ENCODE measurements at places on chromosomes 2 and 18.

DNA sequence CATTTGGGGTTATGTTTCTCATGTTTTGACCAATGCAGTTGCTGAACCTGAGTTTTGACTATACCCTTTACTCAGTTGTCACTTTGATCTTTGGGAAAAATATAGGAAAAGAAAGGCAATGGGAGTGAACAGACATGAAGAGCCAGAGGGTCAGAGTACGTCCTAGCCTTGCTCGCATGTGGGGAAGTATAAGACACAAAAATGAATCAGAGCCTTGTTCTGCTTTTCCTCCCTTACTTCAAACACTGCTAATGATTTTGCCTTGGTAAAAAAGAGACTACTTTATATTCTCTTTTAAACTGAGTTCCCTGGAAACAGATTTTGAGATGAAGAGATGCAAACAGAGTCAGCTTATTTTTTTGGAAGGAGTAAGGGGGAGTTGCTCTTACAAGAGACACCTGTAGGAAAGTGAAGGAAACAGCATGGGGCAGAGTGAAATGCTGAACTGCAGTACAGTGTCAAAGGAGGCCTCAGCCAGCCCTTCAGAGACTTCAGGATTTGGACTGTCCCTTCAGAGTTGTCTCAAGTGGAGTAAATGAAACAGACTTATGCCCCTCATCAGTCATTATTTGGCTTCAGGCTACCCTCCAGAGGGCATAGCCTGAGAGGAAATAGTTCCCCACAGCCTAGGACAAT, 11.1 kb upstream of the FAP start:
- DNase-seq, result no peak

DNA sequence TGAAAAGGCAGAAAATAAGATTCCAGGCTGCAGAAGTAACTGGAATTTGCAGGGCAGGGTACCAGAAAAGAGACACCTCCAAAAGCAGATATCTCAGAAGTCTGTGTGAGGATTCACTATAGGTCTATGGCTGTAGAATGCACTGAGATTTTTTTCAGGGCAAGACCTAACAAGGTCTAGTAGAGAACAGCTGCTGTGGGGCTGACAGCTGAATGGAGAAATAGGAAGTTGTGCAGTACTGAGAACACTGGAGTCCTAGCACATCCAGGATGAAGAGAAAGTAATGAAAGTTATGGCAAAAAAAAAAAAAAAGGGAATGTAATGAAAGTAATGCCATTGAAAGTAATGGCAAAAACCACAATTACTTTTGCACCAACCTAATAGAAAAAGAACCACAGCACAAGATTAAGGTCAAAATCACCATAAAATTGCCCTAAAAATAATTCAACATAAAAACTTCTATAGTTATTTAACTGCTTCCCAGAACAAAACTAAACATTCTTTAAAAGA, 57.3 kb downstream of the CPO start:
- DNase-seq, result no peak

DNA sequence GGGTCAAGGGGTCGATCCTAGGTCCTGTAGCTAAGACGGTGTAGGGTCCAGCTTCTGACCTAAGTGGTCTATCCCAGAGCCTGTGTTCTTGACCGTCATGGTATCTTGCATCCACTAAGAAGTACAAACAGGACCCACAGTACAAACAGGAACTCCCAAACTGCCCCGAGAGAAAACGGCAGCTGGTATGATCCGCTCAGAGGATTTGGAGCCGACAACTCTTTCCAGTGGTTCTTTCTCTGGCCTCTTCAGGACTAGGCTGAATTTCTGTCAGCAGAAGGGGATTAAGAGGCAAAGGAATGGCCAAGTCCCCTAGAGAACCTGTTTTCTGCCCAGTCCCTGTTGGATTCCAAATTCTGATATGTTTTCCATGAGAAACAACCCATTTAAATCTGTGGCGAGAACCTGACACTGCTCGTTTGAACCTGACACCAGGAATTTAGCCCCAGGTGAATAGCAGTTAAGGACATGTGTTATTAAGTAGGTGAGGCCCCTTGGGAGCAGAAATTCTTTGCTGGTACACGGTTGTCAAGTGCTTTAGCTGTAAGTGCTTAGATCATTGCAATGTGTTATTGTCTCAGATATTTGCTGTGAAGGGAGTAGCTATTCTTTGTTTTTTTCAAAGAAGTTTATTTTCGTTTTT, 50.5 kb upstream of the TXNDC2 start:
- DNase-seq, result no peak

DNA sequence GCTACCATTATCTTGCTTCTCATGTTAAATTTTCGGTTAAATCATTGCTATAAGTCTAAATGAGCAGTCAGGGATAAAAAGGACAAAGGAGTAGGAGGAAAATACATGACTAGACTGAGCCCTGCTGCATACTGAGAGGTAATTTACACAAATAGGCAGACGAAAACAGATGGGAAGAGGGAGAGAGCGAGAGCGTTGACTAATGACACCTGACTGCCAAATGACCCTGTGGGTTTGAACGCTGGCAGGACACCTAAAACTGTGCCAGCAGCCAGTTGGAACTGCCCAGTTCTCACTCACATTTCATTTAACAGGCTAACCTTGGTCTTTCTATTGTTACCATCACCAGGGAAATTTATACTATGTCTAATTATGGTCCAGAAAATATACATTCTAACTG, 978.2 kb downstream of the CPS1 start:
- no peak for DNase-seq

DNA sequence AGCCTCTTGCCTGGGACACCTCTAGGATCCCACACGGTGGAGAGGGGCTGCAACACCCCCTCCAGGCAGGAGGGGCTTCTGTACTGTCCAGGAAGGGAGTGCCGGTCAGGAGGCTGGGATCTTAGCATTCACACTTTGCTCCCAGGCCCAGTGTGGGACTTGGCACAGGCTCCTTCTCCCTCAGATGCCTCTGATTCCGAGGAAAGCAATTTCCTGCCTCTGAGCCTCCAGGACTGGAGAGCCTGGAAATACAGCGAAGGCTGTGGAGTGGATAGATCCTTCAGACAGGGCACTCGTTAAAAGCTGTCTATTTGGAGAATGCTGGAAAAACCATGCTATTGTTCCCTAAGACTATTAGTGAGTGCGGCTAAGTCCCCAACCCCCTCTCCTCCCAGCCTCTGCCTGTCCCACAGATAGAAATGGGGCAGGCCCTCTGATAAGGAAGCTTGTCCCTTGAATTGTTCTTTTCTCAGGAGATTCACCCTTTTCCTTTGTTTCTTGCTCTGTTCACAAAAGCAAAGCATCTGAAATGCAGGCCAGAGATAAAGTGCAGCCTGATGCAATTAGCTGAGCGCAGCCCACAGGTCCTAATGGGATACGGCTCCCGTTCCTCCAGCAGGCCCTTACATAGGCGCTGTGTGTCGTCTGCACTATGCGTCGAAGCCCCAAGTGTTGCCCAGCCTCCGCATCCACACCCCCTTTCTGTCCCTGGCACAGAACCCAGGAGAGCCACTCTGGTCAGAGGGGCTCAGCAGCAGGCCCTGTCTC, 252.2 kb downstream of the KLHL29 start:
- no peak for DNase-seq

- DNase-seq, result no peak
Measured at GRCh38 chr18:62611453-62612288, 88.8 kb downstream of the ZCCHC2 start.

DNA sequence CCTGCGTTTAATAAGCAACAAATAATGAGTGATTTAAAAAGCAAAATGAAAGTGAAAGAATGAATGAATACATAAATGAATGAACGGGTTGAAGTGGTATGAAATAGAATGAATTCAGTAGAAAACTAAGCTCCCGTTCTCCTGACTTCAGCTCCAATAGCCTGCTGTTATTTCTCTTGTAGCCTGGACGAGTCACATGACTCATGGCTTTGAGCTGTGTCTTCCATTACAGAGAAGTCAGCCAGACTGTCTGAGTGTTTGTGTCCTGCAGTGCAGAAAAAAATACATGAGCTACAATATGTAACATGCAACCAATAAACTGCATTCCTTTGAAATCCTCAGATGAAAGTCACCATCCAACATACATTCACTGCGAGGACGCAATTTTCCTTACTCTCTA, 21.2 kb downstream of the SCG2 start:
- no peak for DNase-seq

GRCh38 chr2:96267159-96267971, 1.3 kb downstream of the CIAO1 start:
- no peak for DNase-seq

DNA sequence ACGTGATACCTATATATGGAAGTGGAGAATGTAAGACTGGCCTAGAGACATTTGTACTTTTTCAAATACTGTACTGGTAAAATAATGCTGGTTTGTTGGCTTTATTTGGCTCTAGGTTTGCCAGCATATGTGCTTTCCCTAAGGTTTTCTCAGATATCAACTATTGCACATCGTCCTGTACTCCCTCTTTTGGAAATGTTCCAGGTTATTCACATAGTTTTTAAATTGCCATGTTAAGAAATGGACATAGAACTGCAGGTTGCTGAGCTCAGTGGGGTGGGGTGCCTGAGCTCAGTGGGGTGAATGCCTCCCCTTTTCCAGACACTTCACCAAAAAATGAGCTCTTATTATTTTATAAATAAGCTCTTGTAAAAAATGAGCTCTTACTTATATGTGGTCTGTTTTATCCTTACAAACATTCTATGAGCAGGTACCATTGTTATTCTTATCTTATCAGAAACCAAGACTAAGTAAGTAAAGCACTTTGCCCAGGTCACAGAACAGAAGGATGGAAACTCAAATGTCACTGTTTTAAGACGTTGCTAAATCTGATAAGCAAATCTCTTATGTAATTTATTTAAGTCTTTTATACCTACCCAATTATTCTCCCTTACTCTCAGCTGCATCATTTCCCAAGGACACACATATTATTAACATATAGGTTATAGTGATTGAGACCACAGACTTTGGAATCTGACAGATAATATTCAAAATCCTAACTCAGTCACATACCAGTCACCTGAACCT, 99.0 kb downstream of the CPS1 start:
- DNase-seq, result no peak

GRCh38 chr2:223396993-223397392, 205.2 kb downstream of the SCG2 start:
- no peak for DNase-seq

GRCh38 chr2:8253781-8254180, 428.1 kb upstream of the ID2 start:
- DNase-seq, result no peak

DNA sequence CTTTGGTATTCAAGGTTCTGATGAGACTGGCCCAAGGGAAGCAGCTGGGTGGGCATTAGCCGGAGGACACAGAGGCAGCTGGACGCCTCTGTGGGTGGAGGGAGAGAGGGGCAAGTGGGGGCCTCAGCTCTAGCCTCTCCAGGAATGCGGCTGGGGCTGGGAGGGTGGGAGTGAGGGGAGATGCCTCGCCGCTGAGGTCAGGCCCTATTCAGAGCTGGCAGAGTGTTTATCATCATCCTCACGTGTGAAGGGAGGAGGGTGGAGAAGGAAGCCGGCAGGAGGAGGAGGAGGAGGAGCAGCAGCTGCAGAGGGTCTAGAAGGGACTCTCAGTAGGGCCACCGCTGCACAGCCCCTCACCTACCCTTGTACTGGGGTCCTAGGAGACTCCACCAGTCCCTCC, 43.1 kb downstream of the TNS1 start:
- DNase-seq, result no peak

- DNase-seq, result no peak
Measured at GRCh38 chr18:5512176-5512575, 31.6 kb downstream of the EPB41L3 start.

DNA sequence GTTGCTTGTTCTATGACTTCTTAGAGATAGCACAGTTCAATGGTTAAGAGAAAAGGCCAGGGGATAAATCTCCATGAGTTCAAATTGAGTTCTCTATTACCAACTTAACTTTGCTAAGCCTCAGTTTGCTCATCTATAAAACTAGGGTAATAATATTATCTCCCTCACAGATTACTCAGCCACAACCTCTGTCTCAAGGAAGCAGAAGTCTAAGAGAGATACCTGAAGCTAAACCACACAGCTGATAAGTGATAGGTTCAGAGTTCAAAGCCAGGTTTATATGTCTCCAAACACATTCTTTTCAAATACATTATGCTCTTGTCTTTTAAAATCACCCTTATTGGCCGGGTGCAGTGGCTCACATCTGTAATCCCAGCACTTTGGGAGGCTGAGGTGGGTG, 287.7 kb downstream of the NBAS start:
- DNase-seq, result no peak

DNA sequence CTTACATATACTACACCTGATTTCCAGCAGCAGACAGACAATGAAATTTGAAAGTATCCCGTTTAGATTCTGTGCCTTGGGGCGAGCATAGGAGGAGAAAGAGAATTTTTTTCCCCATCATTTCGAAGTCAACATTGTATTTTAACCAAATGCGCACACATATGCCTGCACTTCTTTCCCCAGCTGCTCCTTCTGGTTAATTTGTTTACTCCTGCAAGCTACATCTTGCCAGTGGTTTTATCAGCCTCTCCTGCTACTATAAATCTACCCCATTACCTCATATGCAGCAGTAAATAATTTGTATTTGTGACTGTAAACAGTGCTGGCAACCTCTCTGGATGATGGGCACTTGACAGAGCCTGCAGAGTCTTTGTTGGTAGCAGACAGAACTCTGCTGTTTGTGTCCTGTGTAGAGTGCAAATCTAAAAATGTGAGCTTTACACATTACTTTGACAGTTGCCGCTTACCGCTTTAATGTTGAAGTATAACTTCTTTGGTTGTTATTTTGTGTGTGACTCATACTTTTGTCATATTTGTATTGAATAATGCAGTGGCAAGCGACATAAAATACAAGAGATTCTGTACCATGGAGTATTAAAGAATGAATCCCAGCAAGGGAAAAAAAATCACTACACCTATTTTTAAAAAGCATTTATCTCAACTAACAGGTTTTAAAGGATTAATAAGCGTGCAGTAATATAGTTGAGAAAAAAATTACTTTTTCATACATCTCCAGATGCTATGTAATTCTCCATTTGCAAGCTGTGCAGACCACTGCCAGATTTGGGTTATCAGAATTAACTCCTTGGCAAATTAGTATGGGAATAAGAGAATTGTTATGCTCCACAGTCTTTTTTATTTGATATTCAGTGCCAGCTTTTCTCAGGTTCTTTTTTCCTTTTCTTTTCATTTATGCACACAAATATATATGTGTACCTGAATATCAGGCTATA, 536.8 kb downstream of the XIRP2 start:
- DNase-seq, result no peak

GRCh38 chr18:24741965-24742724, 281.7 kb downstream of the HRH4 start:
- no peak for DNase-seq

GRCh38 chr2:61220768-61221167, 58.8 kb downstream of the C2orf74 start:
- DNase-seq, result no peak

DNA sequence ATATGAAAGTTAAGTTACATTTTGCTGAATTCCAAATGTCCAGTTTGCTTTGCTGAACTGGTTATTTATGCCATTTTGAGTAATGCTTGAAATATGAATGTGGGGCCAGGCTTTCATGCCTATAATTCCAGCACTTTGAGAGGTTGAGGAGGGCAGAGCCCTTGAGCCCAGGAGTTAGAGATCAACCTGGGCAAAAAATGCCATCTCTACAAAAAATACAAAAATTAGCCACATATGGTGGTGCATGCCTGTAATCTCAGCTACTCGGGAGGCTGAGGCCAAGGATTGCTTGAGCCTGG, 101.2 kb upstream of the ITGA6 start:
- DNase-seq, result no peak

GRCh38 chr2:239098288-239098970, 250.5 kb downstream of the TWIST2 start:
- no peak for DNase-seq

Measured in KG1 (cell line).